Glomerular endothelial cell (primary cell): ENCODE measurements at places on chromosomes 5 and 9.

- DNase-seq: no peak
These were observed 40.1 kb downstream of the PRRT1B start for GRCh38 chr9:131585375-131585774.

DNA sequence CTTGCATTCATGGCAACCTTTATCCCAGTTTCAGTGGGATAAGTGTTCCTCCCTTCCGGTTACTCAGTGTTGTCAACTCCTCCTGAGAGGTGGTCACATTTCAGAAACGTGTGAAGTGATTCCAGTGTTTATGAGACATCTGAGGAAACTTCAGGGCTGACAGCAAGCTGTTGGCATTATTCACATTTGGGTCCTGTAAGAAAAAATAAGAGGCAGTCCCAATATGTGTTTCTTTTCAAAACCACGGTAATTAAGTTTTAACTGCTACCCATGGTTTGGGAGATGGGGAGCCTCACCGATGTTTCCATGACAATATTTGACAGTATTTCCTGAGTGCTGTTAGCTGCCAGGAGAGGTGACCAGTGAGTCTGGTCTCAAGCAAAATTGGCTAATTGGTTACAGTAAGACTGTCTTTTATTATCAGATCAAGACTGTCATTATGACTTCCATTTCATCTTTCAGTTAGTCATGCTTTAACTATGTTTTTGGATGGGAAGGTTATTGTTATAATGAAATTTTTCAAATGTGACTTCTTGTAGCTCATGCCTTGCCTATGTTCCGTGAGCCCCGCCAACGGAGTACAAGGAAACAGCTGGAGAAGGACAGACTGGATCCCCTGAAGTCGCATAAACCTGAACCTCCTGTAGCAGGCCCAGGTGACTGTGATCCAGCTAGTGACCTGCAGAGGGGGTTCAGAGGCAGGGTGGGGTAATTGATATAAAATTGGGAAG is 115.3 kb downstream of the GDNF start:
- DNase-seq: no peak

DNA sequence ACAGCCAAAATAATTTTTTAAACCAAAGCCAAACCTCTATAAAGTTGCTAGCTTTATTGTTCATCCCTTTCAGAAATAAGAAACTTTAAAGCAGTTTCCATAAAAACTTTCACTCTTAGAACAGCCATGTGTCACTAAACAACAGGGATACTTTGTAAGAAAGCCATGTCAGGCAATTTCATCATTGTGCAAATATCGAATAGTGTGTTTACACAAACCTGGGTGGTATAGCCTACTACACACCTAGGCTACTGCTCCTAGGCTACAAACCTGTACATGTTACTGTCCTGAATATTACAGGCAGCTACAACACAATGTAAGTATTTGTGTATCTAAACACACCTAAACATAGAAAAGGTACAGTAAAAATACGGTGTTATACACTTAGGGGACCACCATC is 59.9 kb downstream of the TLE1 start:
- no peak for DNase-seq

DNA sequence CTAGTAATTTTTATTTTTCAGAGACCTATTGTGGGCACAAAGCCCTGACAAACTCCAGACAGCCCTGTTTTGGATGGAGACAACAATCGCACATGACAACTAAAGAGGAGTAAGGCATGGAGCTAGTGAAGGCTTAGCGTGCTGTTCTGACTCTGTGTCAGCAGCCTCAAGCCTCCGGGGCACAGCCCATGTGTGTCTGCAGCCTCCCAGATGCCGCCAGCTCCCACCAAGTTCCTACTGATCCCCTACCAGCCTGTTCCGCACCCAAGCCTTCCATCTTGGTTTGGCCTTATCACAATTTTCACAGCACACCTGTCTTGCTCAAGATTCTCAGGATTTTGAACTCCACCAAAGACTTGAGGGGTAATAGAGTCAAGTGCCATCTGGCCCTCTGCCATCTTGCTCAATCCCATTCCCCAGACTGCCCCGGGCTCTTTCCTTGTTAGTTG is 70.3 kb upstream of the SH3PXD2B start:
- DNase-seq: no peak

- no peak for DNase-seq
These were observed 110.9 kb upstream of the IL6ST start for GRCh38 chr5:56105511-56106291.

GRCh38 chr5:51225789-51226742 is 157.2 kb upstream of the ISL1 start:
- no peak for DNase-seq

GRCh38 chr5:116507051-116507537 is 67.5 kb downstream of the SEMA6A start:
- DNase-seq: no peak

DNA sequence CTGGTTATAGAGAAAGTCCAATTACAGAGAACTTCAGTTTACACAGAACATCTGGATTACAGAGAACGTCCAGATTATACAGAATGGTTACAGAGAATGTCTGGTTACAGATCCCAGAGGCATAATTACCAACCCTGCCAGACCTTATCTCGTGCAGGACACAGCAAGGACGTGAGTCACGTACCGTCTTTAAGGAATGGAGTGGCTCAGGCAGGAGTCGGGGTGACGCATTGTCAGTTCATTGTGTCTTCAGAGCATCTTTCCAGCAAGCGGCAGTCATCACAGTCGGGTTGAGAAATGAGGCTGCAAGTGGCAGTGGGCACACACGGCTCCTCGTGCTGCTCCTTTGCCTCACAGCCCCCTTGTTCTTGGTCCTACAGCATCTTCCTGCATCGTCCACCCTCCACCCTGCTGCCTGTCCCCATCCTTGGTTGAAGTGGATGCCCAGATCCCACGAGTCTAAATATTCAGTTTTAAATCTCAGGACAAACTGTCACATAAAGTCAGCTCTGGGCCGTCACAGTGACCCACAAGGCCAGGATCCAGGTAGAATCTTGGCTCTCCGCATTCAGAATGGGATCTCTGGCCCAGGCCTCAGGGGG is 30.0 kb upstream of the SLC6A19 start:
- no peak for DNase-seq

DNA sequence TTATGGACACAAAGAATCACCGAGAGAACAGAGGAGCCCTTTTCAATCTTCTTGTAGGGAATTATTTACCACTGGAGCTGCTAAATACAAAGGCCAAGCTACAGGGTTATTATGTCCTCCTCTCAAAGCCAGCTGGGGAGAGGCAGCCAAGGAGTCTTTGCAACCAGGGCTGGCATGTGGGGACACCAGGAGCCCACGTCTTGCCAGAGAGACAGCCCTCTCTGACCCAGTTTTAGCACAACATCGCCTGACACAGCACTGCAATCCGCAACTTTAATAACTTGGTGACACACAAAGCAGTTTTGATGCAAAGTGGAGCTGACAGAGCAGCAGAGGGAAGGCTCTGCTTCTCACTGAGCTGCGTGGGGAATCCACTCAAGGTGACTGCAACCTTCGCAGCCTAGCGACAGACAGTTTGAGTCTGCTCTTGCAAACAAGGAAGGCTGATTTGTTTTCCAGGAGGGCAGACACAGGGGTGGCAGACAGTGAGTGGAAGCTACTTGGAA is 33.6 kb downstream of the TLR4 start:
- DNase-seq: no peak

- DNase-seq: no peak
These were observed 94.7 kb downstream of the MYO10 start for GRCh38 chr5:16841416-16841815.

GRCh38 chr9:134980516-134980915 is 62.8 kb upstream of the FCN1 start:
- DNase-seq: no peak

- DNase-seq: no peak
These were observed 129.7 kb downstream of the ADAMTS2 start for GRCh38 chr5:179215576-179215975.

- no peak for DNase-seq
These were observed 3.4 kb downstream of the SSNA1 start for GRCh38 chr9:137191691-137192447.

DNA sequence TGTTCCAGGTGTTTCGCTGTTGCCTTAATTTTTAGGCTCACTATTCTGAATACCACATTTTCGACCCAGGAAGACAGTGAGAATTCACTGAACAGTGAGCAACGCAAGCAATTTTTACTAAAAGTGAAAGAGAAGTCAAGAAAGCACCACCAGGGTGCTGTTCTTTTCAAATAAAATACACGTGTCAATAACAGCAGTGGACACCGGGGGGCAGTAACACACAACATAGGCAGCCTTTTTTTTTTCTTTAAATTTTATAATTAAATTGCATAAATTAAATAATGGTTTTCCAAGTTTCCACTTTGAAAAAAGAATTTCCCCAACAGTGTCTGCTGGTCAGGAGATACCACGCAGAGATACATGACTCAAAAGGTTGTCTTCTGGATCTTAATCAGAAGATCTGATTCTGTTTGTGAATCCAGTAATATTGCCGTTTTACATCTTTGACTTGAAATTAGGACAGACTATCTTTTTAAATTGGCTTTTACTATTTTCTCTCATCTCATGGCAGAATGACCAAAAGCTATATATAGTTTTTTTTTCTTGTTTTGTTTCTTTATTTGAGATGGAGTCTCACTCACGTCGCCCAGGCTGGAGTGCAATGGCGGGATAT is 47.1 kb upstream of the SH3GL2 start:
- DNase-seq: no peak

GRCh38 chr5:81838307-81838906 is 87.5 kb upstream of the SSBP2 start:
- no peak for DNase-seq

- DNase-seq: no peak
These were observed 375.3 kb upstream of the DAB2 start for GRCh38 chr5:39800042-39800601.

DNA sequence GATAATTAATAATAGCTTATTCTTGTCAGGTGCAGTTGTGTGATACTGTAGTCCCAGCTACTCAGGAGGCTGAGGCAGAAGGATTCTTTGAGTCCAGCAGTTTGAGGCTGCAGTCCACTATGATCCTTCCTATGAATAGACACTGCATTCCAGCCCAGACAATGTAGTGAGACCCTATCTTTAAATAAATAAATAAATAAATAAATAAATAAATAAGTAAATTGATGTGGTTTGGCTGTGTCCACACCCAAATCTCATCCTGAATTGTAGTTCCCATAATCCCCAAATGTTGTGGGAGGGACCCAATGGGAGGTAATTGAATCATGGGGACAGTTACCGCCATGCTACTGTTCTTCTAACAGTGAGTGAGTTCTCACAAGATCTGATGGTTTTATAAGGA is 5.6 kb upstream of the ELL2 start:
- DNase-seq: no peak

DNA sequence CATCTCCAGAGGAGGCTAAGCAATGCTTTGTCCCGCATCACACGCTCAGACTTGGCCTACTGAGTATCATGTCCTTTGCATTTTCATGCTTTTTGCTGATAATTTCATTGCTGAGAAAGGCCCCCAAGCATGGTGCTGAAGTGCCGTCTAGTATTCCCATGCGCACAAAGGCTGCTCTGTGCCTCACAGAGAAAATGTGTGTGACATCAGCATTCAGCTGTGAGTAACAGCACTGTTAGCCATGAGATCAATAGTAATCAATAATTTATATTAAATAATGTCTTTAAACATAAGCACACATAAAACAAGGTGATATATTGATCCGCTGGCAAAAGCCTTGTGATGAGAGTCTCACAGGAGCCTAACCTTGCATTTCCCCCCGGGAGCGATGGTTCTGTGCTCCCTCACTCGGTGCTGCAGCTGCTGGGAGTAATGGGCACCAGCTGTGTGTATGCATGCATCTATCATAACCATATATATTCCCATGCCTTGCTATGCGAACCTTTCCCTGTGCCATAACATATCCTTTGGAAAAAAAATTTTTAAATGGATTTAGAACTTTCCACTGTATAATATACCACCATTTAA is 50.4 kb upstream of the RNF130 start:
- DNase-seq: no peak

DNA sequence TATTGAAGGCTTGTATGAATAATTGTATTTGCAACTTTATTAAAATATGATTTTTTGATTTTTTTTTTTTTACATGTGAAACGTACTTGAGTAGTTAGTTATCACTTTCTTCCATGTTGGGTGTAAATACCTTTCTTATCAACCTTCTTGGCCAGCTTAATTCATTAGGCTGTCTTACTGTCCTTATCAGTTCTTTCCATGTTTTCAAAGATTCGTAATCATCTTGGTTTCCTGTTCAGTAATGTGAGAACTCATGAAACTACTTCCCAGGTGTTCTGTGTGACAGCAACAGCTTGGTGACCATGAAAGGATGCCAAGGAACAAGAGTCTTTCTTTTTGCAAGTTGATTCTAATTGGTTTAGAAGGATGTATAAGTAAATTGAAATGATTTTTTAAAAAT is 100.0 kb downstream of the ADGRV1 start:
- DNase-seq: no peak

GRCh38 chr9:132183715-132184114 is 21.9 kb downstream of the NTNG2 start:
- no peak for DNase-seq

DNA sequence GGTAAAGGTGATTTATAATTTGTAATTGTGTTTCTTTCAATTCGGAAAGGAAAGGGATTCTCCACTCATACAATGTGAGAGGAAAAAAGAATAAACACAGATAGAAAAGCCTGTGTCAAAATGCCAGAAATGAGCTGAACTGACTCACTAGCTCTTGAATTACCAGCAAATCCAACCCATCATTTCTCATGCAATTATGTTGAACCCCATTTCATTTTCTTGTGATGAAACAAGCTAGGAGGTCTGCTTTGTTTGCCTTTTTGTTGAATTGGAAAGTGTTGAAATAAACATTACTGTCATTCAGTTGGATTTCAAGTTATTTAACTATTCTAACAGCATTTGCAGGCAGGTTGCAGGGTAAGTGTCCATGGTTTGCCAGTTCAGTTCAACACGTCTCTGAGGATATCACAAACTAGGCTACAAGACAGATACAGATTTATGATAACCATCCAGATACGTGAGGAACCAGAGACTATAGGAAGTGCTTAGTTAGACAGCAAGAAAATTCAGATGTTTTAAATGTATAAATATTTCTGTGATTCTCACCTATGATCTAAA is 547.2 kb downstream of the MAT2B start:
- no peak for DNase-seq
